Nucleus accumbens (tissue), 56 donors: ENCODE measurements at places on chromosomes 12 and 14.

- DNase-seq = no peak
These were observed 44.1 kb upstream of the AMN start for GRCh38 chr14:102878174-102878969.

- DNase-seq = no peak
These were observed 88.8 kb downstream of the DICER1 start for GRCh38 chr14:95068521-95068920.

GRCh38 chr14:53790731-53791500, 165.7 kb downstream of the BMP4 start:
- DNase-seq = no peak

DNA sequence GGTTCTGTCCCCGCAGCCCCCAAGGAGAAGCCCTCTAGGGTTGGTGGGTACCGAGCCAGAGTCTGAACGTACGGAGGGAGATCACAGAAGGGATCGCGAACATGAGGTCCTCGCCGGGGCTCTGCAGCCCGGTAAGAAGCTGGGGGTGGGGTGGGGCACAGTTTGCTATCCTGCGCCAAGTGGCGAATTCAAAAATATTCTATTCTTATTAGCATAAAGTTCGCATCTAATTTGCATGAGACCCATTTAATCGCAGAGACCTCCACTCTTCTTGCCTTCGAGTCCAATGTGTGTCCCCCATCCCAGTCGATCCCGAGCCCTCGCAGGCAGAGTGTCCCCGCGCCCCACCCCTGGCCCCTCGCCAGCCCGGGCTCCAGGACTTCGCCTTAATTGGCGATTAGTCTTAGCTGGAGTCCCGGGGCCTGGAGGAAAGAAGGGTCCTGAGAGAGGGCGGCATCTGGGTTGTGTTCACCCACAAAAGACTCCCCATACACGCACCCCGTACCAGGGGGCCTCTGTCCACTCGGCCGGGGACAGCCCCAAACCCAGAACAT, 604 bp upstream of the ARHGEF25 start:
- no peak for DNase-seq

GRCh38 chr12:95976416-95976832, 19.7 kb downstream of the HAL start:
- DNase-seq = no peak
